Activated T-cell treated with anti-CD3 and anti-CD28 coated beads, Interleukin-2, amount 50 U/mL, for 24 hours (primary cell): ENCODE measurements at places on chromosomes 2 and 18.
A peak's percentile ranks its signal among the peaks of the same experiment; 100 is the strongest.

DNA sequence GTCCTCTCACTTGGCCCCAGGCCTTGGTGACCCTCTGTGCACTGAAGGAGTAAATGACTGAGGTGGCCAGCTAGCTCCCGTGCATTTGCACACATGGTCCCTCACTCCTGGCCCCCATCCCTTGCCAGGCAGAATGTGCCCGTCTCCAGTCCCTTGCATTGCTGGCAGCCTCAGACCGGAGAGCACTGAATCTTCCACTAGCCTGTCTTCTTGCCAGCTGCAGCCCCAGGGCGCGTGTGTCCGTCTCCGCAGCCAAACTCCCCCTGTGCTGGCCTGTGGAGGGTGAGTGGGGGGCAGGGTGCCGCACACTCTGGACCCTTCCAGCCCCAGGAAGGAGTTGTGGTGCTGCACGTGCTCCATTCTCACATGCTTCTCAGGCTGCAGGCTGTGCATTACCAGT lies 35.9 kb downstream of the INPP4A start:
- no peak for DNase-seq

DNA sequence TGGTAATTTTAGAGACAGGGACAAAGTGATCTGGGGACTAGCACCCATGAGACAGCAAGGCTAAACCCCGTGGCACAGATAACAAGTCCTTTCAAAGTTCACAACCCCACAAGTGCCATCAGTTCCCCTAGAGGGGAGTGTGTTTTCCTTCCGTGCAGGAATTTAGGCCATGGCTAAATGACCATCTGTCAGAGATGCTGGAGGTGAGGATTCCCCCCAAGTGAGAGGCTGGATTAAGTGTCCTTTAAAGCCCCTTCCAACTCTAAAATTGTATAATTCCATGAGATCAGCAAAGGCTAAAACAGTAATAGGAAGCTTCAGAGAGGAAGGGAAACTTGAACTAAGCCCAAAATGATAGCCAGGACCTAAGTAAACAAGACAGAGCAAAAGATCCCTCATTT lies 8.7 kb downstream of the FEZ2 start:
- DNase-seq: no peak

GRCh38 chr2:240127911-240128607 lies 8.0 kb downstream of the COPS9 start:
- DNase-seq: peak; percentile 14

DNA sequence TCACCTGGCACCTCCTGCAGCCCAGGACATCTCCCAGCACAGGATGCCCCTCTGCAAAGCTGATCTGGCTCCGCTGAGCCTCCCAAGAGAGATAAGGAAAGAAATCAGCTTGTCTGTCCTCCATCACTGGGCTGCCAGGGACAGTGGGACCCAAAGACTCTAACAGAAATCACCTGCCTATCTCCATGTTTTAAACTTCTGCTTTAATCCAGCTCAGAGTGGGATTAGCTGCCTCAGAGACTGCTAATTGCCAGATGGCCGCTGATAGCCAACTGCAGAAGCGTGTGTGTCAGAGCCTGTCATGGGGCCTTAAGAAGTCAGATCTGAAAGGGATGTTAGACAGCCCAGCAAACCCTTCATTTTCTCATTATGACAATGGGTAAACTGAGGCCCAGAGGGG lies 389.4 kb upstream of the KLHL29 start:
- DNase-seq: no peak

- no peak for DNase-seq
These were observed 10.7 kb downstream of the RBM43 start for GRCh38 chr2:151251012-151251411.

- peak; percentile 76 for DNase-seq
These were observed 36.8 kb upstream of the WIPF1 start for GRCh38 chr2:174634130-174635014.

- DNase-seq: no peak
These were observed 23.6 kb upstream of the ZCCHC2 start for GRCh38 chr18:62499263-62499650.

DNA sequence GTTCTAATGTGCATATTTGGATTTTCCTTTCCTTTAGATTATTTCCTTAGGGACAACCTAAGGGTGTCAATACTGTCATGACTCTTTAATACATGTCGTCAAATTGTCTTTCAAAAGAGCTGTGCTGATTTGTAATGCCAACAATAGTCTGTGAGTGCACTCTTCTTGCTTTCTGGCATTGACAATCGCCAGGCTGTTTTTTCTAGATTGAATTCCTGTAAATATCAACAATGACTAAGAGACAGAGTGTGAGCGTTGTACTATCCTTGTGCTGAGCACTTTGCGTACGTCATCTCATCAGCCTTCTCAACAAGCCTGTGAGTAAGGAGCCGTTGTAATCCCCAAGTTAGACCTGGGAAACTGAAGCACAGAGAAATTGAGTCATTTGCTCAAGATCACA lies 96.0 kb downstream of the ACOXL start:
- no peak for DNase-seq

DNA sequence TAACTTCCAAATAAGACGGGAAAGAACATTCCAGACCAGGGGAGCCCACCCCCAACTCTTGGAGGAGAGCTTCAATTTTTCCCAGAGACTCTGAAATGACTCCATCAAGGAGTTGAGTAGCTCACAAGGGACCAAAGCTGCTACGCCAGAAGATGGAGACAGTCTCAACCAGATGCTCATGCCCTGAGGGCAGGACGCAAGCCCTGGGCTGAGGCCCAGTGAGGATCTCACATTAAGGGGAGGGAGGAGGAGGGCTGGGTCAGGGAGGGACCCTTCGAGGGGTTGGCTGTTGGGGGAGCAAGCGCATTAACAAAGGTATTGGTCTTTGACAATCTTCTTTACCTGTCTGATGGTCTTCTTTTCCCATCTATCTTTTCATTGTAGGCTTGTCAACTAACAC lies 141.3 kb upstream of the SLC1A4 start:
- DNase-seq: no peak

DNA sequence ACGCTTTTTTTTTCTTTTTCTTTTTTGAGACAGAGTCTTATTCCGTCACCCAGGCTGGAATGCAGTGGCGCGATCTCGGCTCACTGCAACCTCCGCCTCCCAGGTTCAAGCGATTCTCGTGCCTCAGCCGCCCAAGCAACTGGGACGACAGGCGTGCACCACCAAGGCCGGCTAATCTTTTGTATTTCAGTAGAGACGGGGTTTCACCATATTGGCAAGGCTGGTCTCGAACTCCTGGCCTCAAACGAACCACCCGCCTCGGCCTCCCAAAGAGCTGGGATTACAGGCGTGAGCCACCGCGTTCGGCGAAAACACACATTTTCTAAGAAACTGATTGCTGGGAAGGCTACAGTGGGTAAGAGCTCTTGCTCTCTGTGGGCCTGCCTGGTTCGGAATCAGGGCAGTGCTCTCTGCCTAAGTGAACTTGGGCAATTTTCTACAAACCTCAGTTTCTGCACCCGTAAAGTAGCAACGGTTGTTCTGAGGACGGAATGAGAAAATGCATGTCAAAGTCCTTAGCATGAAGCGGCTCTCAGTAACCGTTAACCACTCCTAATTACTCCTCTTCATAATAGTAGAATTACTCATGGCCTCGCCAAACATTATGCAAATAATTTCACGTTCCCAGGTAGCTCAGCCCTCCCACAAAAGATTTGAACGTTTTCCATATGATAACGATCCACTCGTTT lies 1.0 kb upstream of the PMAIP1 start:
- DNase-seq: no peak

DNA sequence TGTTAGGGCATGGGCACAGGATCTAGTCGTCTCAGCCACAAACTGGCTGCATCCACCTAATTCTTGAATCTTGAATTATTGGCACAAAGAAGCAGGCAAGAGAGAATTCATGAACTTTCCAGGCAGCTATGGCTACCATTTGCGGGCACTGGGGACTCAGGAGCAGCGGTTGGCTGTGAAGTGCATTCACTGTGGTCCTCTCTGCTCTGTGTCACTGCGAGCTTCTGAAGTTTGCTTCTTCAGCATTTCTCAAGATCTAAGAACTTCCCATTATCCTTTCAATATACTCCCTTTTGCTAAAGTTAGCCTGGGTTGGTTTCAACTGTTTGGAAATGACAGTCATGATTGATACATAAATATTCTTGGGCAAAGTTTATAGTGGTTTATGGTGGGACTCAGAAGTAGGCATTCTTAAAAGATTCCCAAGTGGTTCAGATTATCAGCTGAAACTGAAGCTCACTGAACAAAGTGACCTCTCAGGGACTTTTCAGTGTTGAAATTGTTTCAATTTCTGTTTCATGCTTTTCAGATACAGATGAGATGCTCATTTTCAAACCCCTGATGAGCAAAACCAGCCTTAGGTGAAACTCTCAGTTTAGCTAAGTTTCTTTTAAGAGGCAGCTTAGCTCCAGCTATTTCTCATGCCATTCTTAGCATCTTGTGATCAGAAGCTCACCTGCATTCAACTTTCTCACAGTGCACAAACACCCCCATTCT lies 1258.3 kb upstream of the GYPC start:
- no peak for DNase-seq

DNA sequence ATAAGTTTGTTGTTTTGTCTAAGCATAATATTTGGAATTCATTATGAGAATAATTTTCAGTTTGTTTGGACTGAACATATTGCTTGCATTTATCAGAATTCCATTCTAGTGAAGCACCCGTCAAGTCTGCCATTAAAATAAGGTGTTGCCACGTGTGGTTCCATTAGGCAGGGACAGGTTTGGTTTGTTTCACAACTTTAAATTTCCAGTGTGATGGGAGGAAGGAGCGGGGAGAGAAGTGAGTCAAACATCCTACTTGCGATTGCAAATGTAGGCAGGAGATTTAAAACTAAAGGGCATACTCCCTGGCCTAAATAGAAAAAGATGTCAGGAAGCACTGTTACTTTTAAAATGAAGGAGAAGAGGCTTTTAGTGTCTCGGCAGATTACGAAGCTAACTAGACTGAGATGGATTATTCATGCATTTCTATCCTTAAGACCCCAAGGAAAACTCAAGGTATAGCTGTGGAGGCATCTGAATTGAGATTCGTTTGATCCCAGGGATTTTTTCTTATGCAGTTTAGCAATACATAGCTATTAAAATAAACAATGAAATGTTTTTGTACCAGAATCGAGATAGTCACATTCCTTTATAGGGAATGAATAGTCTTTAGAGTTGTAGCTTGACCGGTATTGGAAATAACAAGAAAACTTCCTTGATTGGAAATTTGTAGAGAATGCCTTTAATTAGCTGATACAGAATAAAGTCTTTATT lies 19.8 kb downstream of the GRHL1 start:
- no peak for DNase-seq

- DNase-seq: peak; percentile 35
These were observed 135.3 kb downstream of the INSIG2 start for GRCh38 chr2:118223511-118223991.

DNA sequence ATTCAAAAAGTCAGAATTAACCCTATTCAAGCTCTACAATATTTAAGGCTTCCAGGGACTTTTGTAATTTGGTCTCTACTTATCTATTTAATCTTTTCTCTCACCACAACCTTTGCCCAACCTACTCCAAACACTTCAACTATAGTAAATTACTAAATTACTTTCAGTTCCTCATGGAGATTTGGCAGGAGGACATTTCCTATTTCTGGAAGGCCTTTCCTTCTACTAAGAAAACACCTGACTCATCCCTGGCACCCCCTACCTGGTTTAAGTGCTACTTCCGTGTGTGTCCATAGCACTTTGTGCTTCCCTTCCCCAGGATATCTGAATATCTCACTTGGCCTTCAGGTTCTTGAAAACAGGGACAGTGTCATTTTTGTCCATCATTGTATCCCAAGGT lies 96.3 kb downstream of the UPP2 start:
- DNase-seq: no peak

- no peak for DNase-seq
These were observed 273.8 kb downstream of the AGPS start for GRCh38 chr2:177666408-177666807.
